Endothelial cell (in vitro differentiated cells): ENCODE measurements at places on chromosomes 1 and 21.
A peak's percentile ranks its signal among the peaks of the same experiment; 100 is the strongest.

GRCh38 chr1:223720971-223721591, 8.7 kb downstream of the CAPN2 start:
- DNase-seq, result no peak

DNA sequence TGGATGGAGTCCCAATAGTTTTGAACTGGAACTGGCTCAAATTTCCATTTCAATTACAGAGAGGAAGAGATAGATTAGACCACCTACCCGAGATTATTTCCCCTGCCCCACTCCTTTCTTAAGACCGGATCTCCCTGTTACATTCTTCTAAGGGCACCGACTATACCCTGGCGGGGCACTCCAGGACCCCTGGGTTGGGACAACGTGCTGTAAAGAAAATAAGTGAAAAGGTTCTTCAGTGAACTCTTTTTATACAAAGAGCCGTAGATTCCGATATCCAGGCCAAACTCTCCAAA, 6.7 kb downstream of the NR5A2 start:
- no peak for DNase-seq

GRCh38 chr1:211653959-211654496, 21.4 kb downstream of the NEK2 start:
- DNase-seq, result no peak

GRCh38 chr1:156948708-156949107, 28.3 kb downstream of the LRRC71 start:
- no peak for DNase-seq

GRCh38 chr1:15329104-15329820, 80.4 kb upstream of the EFHD2 start:
- DNase-seq, result no peak

DNA sequence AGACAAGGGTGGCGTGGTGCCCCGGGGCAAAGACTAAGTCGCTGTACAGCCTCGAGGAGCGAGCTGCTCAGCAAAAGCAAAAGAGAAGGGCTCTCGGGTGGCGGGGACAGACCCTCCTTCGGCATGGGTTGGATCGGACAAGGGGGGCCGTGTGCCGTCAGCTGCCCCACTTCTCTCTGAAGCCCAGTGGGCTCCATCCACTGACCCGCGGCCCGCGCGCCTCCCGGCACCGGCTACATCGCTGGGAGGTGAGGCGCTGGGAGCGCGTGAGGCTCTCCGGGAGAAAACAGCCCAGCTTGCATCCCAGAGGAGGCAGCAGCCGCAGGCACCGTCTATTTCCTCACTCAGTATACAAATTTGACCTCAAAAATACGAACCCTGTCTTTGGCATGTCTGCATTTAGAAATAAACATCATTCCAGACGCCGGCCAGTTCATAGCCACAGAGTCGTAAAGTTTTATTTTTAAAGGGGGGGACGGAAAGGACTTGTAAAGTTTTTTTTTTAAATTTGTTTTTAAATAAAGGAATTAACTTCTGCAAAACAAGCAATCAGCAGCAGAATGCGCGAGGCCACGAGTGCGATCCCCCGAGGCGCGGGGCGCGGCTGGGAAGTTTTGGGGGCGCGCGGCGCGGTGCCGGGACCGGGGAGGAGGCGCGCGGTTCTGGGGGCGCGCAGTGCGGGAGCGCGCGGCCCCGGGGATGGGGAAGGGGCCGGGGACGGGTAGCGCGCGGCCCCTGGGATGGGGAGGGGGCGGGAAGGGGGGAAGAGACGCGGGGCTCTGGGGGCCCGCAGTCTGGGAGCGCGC, 689 bp upstream of the GPR137B start:
- DNase-seq, result peak; percentile 49

DNA sequence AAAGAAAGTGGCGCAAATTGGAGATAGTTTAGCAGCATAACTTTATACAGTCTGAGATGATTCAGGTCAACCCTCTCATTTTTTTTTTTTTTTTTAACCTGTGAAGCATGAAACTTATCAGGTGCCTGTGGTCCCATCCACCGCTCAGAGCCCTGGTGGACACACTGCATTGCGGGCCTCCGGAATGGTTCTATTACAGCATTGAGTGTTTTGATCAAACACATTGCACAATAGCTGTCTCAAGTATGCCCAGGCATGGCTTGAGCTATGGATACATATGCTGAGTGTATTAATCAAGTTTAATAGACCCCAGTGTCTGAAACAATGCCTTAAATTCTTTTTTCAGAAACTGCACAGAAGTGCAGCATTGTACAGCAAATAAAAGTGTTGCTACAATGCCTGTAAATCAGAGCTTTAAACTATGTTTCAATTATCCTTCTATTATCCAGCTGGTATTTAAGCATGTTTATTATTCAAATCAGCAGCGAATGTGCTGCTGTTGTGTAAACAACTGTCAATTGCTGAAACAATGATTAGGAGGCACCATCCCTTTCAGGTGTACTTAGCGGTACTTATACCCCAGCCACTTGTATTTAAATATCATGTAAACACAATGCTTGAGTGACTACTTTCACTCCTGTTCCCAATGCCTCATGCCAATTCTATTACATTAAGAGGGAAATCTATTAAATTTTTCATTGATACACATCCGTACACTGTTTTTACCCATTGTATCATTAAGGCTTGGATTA, 456.6 kb downstream of the RPS6KC1 start:
- DNase-seq, result no peak

GRCh38 chr1:158374860-158375259, 21.2 kb downstream of the CD1E start:
- no peak for DNase-seq

- no peak for DNase-seq
These were observed 76.6 kb upstream of the VAV3 start for GRCh38 chr1:108041360-108042142.

DNA sequence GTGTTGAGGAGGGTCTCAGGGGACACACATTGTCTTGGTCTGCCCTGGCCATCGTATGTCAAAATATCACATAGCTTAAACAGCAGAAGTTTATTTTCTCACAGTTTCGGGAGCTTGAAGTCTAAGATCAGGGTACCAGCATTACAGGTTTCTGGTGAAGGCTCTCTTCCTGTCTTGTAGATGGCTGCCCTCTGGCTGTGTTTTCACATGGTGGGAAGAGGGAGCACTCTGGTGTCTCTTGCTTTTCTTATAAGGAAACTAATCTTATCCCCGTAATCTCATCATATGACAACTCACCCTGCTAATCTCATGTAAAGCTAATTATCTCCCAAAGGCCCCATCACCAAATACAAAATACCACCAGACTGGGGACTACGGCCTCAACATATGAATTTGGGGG, 246.9 kb upstream of the ST6GALNAC5 start:
- no peak for DNase-seq

- no peak for DNase-seq
These were observed 8.5 kb downstream of the ZNF644 start for GRCh38 chr1:91013302-91013701.

DNA sequence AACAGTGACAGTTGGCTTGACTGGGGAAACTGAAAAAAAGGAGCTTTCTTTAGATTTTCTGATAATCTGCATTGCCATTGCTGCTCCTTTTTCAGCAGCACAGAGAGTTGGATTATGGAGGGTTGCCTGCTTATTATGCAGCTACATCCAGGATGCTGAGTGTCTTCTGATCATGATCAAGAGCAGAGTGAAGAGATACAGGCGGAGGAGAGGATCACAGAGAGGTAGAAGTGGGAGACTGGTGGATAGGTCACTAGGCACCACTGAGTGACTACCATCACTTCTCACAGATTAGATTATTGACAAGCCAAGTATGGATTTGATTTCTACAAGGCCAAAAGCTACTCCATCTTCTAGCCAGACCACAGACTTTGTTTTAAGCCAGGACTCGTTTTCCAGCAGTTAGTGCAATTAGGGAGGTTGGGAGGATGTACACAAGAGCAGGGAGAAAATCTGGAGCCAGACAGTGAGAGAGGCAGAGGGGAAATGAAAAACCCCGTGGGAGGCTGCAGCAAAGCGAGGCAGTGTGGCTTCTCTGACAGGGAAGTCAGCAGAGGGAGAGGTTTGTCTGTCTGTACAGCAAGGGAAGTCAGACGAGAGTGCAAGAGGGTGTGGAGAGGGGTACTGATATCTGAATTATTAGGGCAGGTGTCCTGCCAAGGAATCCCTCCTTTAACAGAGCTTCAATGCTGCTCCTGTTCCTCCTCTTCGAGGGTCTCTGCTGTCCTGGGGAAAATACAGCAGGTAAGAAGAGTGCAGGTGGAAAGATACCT, at the start of gene CD1E:
Gene CD1E, plus strand, starts transcription at position 592 of the 773 bp plus-strand sequence. Its CDS starts 95 bp downstream, at position 687.
- no peak for DNase-seq
